ENCODE measurements at places on chromosomes 16 and 17.

DNA sequence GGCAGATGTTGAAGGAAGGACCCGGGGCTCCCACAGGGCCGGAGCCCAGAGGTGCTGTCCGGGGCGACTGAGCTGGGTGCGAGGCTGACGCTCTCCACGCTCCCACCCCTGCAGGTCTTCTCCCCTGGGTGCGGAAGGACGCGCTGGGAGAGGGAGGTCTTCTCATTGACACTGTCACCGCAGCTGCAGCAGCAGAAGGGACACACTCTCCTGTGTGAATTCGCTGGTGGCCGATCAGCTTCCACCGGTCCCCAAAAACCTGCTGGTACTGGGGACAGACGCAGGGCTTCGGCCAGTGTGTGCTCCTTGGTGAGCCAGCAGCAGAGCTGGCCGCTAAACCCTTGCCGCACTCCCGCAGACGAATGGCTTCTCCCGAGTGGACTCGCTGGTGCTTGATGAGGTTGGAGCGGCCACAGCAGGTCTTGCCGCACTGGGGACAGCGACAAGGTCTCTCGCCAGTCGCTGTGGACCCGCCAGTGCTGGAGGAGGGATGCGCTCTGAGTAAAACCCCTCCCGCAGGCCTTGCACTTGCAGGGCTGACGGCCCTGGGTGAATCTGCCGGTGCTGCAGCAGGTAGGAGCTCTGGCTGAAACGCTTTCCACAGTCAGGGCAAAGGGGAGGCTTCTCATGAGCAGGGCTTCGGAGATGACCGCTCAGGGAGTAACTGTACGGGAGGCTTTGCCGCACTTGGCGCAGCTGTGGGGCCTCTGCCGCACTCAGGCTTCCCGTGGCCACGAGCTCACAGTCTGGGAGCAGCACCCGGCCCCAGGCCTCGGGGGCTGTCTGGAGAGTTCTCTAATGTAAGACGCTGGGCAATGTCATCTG lies 6.2 kb downstream of the ZNF843 start:
- DNase-seq = no peak

GRCh38 chr16:441447-441846 lies 16.0 kb downstream of the RAB11FIP3 start:
- no peak for DNase-seq

- DNase-seq = no peak
Observed at GRCh38 chr17:4999430-5000093, 1.8 kb downstream of the KIF1C start.

- no peak for DNase-seq
Observed at GRCh38 chr17:75888484-75888883, 8.3 kb downstream of the TRIM65 start.

- DNase-seq = no peak
Observed at GRCh38 chr16:67917852-67918236, 13.8 kb downstream of the CTRL start.

GRCh38 chr16:31192856-31193642 lies 9.5 kb downstream of the PYCARD start:
- DNase-seq = no peak

- no peak for DNase-seq
Observed at GRCh38 chr16:20803192-20803560, 3.1 kb downstream of the ERI2 start.

- no peak for DNase-seq
Observed at GRCh38 chr16:53757971-53758609, 54.1 kb downstream of the FTO start.

DNA sequence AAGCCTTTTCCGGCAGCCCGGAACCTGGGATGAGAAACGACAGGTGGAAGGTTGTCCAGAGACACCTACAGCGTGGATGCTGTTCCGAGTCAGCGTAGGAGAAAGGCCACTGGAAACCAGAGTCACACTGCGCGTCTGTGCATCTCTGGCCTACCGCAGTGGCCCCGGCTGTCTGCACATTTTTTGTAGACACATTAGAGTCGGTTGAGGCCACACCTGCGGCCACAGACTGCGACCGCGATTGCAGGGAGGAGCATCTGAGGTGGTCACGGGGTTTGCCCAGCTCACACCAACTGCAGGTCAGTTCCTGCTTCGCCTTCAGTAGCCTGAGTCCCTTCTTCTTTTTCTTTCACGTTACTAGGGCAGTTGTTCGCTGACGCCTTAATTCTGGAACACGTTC lies 52.4 kb downstream of the WDR45B start:
- DNase-seq = no peak

DNA sequence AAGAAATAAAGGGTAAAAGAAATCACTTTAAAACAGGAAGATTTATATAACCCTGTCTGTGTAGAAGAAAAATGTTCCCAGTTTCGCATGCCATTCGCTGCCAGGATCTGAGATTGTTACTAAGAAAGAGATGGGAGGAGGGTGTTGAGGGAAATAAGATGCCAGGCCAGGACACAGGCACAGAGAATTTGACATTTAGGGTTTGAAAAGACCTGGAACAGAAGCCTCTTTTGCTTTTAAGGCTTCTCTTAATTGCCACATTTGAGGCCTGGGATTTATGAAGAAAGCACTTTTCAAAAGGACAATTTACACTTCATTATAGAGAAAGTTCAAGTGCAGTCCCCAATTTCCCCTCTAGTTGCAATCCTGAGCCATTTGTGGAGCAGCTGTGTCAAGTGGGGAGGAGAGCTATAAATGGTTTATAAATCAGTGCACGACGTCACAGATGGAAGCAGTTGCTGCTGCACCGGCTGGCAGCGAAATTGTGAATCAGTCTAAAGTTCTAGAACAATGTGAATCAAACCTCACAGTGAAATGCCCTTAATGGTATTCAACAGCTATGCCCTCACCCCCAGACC lies 26.5 kb upstream of the C16orf87 start:
- no peak for DNase-seq

GRCh38 chr17:2466931-2467330 lies 44.8 kb downstream of the METTL16 start:
- no peak for DNase-seq

GRCh38 chr17:9258115-9259015 lies 237.1 kb downstream of the NTN1 start:
- DNase-seq = no peak

- no peak for DNase-seq
Observed at GRCh38 chr16:67104845-67105244, 4.9 kb upstream of the PHAF1 start.

GRCh38 chr17:5815396-5815795 lies 231.1 kb upstream of the NLRP1 start:
- DNase-seq = no peak

DNA sequence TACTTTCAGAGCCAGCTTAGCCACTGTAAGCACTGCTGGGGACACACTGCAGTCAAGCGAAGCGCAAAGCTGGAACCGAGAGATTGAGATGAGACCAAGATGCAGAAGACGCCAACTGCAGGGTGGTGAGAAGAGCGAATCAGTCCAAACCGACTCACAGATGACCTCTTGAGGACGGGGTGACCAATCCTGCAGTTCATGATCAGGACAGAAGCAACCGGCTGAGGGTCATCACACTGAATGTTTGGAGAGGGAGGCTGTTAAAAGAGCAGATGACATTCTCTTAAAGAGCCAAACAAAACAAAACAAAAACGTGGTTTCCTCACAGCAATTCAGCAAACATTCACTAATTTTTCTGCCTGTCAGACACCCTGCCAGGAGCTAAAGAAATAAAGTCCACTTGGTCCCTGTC lies 8.5 kb downstream of the HASPIN start:
- DNase-seq = no peak

DNA sequence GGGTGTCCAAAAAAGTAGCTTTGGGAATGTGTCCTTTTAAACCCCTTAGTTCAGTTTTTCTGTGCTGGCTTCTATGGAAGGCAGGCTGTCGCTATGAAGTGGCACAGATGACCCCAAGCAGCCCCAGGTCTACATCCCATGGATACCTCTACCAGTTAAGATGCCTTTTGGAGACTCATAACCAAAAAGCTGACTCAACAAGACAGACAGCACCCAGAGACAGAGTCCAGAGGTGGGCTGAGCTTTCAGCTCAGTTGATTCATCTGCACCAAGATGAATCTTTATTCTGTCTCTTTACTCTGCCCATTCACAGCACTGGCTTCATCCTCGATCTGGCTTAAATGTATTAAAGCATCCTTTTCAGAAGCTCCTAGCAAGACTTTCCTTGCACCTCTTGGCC lies 29.8 kb upstream of the RBBP6 start:
- DNase-seq = no peak

- no peak for DNase-seq
Observed at GRCh38 chr16:31439519-31439918, 3.1 kb downstream of the ZNF843 start.

DNA sequence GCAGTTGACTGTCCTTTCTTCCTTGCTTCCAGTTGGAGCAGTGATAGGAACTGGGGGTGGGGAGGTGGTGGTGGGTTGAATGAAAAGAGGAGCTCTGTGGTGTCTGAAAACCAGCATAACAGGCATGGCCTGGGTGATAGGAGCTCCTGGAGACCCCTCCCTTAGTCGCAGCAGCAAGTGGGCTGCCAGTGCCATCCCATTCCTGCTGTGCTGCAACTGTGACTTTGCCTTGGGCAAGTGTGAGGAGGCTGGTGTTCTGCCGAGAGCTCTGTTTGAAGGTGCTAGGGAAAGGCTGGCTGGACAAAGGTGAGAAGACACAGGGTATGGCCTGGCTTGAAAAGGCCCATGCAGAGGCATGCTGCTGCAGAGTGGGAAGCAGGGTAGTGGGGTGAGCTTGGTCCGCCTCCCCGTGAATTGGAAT lies 2.7 kb upstream of the CDK5R1 start:
- no peak for DNase-seq
